ENCODE measurements at places on chromosomes 5 and 9.

- no peak for DNase-seq
Observed at GRCh38 chr9:95479330-95479729, 37.4 kb downstream of the PTCH1 start.

DNA sequence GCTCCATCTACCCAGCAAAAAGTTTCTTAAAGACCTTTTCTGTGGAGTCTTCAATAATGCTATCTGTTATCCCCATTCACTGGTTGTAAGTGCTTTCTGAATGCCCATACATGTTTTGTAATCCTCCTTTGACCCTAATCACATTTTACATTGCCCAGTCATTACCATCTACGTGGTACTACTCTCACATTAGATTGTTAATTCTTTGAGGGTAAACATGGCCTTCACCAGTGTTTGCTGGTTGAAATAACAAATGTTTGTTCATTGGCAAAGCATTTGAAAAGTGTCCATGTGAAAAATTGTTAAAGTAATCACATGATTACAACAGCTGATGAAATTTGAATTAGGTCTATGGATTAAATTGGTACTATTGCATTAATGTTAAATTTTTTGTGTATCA lies 31.8 kb downstream of the MEGF10 start:
- no peak for DNase-seq

DNA sequence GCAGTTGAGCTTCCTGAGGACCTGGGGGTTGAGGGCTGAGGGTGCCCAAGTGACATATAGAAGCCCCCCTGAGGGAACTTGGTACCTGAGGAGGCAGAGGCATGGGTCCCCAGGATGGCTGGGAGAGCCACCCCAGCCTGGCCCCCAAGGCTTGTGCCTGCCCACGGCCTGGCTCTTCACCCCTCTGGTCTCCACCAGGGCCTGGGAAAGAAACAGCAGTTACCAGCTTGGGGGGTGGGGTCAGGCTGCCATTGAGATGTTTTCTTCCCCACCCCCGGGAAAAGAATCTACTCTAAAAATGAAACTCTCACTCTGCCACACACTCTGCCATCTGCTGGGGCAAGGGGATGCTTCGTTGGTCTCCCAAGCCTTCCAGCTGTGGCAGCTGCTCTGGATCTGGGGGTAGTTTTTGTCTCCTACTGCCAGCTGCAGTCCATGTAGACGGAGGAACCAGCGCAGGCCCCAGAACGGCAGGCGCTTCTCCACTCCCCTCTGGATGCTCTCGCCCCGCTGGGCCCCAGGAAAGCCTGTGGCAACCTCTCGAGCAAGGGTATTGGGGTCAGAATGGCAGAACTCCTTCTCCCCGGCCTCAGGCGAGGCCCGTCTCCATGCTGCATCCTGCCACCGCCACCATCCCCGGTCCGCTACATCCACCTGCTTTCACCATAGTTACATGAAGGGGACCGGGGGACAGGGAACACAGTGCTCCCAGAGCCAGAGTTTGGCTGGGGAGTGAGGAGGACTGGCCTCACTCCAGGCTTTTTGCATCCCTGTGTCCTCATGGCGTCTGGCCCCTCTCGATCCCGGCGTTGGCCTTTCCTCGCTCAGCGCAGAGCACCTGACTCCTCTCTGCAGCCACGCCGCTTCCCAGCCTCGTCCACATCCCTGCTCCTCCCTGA lies 123.5 kb downstream of the DAB2IP start:
- no peak for DNase-seq

GRCh38 chr9:36900856-36901220 lies 133.2 kb downstream of the PAX5 start:
- DNase-seq: no peak

GRCh38 chr5:126483156-126483555 lies 59.9 kb downstream of the GRAMD2B start:
- DNase-seq: no peak

GRCh38 chr5:9337928-9338595 lies 207.8 kb downstream of the SEMA5A start:
- no peak for DNase-seq

- no peak for DNase-seq
Observed at GRCh38 chr5:72584466-72584865, 77.3 kb upstream of the ZNF366 start.

- DNase-seq: no peak
Observed at GRCh38 chr9:126406075-126406667, 79.5 kb downstream of the MVB12B start.

DNA sequence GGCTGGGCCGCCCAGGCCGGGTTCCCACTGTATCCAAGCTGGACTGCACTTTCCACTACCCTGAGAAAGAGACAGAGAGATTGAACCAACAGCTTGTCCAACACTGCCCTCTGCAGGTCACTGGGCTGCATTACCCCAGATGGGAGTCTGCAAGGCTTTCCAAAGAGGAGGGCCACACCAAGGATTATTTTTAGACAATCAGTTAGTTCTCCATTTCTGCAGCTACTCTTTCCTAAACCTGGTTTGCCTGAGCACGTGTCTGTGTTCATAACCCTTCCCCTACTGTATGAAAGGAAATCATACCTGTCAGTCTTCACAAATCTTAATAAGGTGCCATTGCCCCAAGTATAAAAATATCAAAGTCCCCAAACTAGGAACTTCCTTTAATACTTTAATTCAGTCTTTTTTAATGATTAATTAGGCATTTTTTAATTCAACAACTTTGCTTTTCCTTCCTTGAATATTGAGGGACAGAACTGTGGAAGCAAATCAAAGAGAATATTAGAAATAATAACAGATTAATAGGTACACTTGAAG lies 13.4 kb upstream of the FGF1 start:
- peak; percentile 53 for DNase-seq

DNA sequence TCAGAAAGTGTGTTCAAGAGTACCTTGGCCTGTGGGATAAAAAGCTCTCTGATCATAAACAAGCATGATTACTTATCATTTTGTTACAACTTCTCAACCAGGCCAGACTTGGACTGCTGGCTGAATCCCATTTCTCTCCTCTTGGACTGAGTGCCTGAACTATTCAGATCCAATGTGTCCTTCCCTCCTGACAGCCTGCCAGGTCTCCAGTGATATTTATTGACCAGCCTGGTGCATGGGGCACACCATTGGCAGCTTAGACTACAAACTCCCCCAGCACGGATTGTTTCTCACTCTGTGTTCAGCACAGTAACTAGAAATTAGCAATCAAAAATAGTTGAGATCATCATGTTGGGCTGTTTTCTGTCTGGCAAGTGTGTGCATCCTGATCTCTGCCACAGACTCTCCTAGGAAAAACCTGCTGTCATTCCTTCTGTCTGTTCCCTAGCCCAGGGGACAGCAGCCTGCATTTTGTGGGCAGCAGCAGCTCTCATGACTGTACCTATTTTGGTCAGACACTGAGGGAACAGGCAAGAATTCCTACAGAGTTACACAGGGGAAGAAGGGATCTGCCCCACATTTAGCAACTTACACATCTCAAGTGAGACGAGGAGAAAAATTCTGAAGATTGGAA lies 348.1 kb downstream of the ADAMTS6 start:
- DNase-seq: no peak

DNA sequence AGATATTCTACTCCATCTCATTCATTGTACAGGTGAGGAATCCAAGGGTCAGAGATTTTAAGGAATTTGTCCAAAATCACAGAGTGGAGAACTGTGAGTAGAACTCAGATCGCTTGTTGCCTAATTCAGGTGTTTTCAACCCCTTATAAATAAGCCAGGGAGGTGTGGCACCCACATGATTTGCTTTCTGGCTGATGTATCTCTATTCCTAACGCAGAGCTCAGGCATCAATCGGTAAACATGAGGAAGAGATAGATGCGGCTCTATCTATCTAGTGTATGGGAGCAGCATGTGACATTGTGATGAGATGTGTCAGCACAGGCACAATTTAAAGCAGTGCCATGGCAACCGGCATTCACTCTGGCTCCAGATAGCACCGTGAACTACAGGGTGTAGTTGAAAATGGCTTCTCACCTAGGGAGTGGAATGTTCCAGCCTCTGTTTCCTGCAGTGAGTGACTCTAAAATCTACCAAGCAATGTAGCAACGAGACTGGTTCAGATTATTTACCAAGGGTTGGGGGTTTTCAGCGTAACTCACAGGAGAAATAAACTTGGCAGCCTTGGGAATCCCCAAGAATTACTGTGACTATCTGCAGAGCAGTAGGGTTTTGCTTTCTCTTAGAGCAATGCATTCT lies 53.4 kb upstream of the SUB1 start:
- DNase-seq: no peak

DNA sequence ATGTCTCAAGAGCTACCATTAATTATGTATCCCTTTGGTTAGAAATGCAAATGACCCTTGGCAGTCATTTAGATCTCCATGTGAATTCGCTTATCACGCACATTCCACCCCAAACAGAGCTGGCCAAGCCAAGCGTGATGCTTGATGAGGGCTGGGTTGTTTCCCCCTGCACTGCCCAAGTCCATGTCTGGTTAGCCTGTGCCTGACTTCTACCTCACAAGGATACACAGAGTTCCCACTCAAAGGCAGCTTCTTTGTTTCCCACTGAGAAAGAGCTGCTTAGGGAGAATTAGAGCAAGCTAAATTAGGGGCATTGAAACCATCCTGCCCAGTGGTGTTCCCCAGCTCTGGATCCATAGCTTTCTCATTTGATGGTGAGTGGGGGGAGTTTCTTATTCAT lies 87.2 kb downstream of the FSTL4 start:
- no peak for DNase-seq

- DNase-seq: no peak
Observed at GRCh38 chr9:36762958-36763357, 190.3 kb downstream of the MELK start.

GRCh38 chr5:80067016-80067415 lies 31.9 kb downstream of the THBS4 start:
- DNase-seq: no peak

DNA sequence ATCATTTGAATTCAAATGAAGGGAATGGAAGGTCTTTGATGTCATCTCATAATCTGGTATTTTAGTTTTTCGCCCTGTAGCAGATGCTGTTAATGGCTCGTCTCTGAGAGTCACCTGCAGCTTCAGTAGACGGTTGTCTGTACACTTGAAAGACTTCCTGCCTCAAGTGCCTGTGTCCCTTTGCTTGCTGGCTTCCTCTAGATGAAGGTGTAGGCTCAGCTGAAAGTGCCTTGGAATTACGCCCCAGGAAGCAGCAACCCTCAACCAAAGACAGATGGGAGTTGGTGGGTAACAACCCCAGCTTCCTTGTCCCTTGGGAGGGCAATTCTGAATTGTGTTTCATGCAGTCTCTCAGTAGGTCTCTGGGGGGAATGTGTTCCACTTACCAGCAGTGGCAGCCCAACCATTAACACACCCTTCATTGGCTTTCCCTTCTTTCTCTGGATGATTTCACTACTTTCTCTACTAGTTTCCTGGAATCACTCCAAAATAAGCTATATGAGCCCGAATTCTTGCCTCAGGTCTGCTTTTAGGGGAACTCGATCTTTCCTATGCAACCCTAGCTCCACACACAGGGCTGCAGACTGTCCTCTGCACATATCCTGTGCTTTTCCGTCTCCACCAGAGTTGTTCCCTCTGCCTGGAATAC lies 395.6 kb downstream of the DMAC1 start:
- DNase-seq: no peak

DNA sequence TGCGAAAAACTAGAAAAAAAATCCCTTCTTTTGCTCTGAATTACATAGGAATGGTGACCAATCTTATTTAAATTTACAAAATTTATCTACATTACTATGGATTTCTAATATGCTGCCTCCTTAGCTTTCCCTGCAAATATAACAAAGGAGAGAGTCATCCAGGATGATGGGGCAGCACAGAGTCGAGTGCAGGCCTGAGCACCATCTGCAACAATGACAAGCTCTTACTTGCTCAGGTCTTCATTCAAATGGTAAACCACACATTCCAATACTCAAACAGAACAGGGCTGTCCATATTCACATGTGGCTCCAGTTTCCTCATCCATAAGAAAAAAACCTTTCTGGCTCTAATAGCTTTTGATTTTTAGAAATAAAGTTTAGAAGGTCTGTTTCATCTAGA lies 33.5 kb upstream of the ZNF354B start:
- no peak for DNase-seq

DNA sequence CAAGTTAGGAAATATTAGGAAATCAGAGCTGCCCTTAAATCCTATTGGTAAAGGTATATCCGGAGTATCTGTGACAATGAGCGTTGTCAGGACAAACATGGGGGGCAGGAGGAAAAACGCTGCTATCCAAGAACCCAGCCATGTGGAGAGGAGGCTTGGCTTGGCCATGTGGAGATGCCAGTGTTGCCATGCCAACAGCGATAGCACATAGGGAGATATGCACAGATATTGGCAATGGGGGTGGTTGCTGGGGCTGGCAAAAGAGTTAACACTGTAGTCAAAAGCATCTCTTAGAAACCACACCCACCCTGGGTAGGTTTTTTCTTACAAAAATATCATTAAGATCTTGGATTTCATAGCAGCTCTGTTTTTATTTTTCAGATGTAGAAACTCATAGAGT lies 106.4 kb upstream of the ASTN2 start:
- no peak for DNase-seq

DNA sequence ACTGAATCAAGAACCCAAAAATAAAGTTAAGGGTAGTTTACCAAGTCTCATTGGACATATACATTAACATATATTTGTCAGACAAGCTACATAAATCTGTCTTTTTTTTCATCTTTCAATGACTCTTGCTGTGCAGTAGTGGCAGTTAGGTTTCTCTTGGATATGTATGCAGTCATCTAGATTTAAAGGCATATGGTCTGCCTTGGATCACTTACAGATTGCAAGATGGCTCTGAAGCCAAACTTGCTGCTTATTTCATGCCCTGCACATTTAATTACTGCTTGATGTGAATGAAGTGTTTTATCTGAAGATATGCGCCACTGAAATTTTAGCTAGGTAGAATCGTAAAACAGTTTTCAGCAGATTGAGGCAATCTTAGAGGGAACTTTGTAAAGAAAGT lies 18.6 kb upstream of the MAN2A1 start:
- no peak for DNase-seq

DNA sequence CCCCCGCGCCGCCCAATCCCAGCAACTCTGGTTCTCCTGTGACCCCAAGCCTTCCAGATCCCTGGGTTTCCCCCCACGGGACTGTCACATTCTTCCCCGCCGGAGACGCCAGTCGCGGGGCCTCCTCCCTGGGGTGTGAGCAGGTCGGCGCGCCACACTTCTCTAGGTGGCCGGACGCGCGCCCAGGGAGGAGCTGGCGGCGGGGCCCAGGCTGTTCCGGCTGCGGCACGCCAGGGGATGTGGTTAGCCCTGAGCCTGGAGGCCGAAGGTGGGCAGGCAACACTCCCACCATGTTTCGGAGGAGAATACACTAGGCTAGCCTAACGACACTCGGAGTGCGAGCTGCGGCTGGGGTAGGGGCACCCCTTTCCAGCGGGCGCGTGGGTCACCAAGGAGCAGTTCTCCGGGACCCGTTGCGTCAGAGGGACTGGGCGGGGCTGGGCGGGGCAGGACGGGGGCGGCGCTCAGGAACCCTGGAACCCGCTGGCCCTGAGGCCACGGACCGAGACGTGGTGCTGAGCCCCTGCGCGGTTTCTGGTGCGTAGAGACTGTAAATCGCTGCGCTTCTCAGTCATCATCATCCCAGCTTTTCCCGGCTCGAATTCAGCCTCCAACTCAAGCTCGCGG lies at the start of gene SLC27A6:
TSS of gene SLC27A6 (plus strand) at position 478 of the 627 bp plus-strand sequence. CDS start 650 bp downstream, outside the sequence.
- no peak for DNase-seq
